Osteoblast (primary cell): ENCODE measurements at places on chromosomes 11 and 22. TPM values are rescaled to one million over a fixed set of nuclear protein-coding genes. Genes with fewer than 3 reads are reported as not detected.

LRRC10B gene
- under 0.01 TPM in 2 replicates for total RNA-seq

DNA sequence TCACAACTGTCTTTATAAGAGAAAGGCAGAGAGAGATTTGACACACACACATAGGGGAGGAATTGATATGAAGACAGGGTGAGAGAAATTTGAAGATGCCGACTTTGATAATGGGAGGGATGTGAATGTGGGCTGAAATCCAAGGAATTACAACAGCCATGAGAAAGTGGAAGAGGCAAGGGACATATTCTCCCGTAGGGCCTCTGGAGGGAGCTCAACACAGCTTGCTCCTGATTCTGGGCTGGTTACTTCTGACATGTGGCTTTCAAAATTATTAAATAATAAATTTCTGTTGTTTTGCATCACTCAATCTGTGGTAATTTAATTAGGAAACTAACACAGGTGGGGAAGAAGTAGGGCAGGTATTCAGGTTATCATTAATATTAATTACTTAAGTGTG is 282.9 kb downstream of the LUZP2 start:
- H3K4me3 ChIP-seq: no peak overlapping the region
- no peak for DNase-seq
- no peaks in the 10 kb centered on the region for H3K27me3 ChIP-seq
- H3K36me3 ChIP-seq: no peaks in the 10 kb centered on the region
- no peaks in the 10 kb centered on the region for H3K4me1 ChIP-seq

- no peaks in the 10 kb centered on the region for H3K27me3 ChIP-seq
- no peak overlapping the region for H3K27ac ChIP-seq
- H3K4me1 ChIP-seq: peaks cover 11% of the 10 kb centered on the region
- DNase-seq: no peak
These were observed 1.4 kb downstream of the LIPT2 start for GRCh38 chr11:74492084-74492483.

DNA sequence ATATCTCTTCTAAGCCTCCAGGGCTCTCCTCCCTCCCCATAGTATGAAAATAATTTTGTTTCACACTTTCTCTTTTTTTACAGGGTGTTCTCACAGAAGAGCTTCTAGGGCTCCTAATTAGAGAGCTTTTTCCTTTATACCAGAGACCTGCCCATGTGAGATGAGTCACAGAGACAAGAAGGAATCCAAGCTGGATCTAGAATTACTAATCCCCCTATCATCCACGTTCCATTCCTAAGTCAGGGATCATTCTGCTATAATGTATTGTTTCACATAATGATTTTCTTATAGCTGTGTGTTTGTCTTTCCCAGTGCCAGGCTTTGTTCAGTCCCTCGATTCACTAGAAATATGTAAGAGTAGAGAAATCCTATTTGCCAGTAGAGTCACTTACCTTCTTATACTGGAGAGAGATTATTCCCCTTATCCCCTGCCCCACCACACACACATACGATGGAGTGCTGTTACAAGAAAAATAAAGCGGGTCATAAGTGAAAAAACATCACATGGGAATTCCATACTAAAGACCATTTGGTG is 778.3 kb upstream of the LRRC4C start:
- no peaks in the 10 kb centered on the region for H3K36me3 ChIP-seq
- H3K4me3 ChIP-seq: no peak overlapping the region
- DNase-seq: no peak
- H3K27ac ChIP-seq: no peak overlapping the region

DNA sequence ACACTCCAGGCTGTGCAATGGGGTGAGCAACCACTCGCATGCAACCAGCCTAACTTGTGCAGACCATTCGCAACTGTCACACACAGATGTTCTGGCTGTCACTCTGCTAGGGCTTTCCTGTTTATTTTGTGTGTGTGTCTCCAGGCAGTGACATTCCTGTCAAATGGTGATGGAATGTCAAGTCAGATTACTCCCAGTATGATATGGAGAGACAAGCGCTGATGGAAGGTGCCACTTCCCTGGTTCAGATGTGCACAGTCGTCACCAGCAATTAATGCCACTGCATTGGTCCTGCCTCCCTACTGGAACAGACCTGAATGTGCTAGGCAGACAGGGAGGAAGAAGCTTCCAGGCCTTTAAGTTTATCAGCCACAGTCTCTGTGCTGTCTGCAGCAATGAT is 442.4 kb upstream of the ISX start:
- H3K27me3 ChIP-seq: no peaks in the 10 kb centered on the region
- no peak overlapping the region for H3K4me3 ChIP-seq

- peaks cover 7% of the 10 kb centered on the region for H3K4me1 ChIP-seq
- H3K36me3 ChIP-seq: peaks cover 60% of the 10 kb centered on the region
- no peak overlapping the region for H3K27ac ChIP-seq
These were observed 26.8 kb upstream of the TEF start for GRCh38 chr22:41354979-41355378.

DNA sequence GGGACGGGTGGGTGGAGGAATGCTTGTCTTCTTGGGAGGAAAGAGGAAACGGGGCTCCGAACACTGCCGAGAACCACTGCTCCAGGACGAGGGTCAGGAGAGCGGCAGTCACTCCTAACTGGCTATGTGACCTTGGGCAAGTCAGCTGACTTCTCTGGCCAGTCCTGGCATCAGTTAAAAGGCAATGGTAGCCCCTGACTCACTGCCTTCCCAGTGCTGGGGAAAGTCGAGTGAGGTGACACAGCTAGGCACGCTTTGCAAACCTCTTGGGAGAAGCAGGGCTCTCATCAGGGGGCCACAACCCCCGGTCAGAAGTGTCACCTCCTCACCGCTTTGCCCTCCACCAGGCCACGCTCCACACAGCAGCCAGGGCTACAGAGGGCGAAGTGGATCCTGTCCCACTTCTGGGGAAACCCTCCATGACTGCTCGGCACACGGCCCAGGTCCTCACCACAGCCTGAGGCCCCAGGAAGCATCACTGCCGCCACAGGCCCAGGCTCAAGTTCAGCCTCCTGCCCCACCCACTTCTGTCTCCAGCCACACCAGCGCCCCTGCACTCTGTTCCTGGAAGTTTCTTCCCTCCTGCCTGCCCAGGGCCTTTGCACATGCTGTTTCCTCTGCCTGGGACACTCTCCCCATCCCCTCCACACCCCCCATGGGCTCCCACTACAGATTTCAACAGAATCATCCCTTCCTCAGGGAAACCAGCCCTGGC is 16.3 kb downstream of the IL2RB start:
- peak; percentile 65 for DNase-seq
- H3K4me1 ChIP-seq: no peaks in the 10 kb centered on the region
- H3K4me3 ChIP-seq: no peak overlapping the region
- H3K27me3 ChIP-seq: no peaks in the 10 kb centered on the region
- H3K27ac ChIP-seq: no peak overlapping the region

DNA sequence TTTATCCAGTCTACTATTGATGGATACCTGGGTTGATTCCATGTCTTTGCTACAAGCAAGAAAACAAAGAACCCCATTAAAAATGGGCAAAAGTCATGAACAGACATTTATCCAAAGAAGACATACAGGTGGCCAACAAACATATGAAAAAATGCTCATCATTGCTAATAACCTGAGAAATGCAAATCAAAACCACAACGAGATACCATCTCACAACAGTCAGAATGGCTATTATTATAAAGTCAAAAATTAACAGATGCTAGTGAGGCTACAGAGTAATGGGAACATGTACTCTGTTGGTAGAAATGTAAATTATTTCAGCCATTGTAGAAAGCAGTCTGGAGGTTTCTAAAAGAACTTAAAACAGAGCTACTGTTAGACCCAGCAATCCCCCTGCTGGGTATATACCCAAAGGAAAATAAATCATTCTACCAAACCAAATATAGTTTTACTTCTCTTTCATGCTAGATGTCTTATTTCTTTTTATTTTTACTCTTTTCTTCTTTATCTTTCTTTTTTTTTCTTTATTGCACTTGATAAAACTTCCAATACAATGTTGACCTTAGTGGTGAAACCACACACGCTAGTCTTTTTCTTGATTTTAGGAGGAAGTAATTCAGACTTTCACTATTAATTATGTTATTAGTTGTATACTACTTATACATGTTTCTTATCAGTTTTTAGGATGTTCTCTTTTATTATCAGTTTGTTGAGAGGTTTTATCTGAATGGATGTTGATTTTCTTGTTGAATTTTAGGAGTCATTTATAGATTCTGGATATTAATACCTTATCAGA is 14.3 kb downstream of the TRIM22 start:
- no peak overlapping the region for H3K4me3 ChIP-seq
- H3K27ac ChIP-seq: no peak overlapping the region
- no peak for DNase-seq

SCN4B gene
- under 0.01 and 0.36 TPM in 2 replicates for total RNA-seq

OTOG gene
- not detected in 2 replicates for total RNA-seq

P2RY2 gene
- total RNA-seq: 0.36 and 0.59 TPM in 2 replicates

DNA sequence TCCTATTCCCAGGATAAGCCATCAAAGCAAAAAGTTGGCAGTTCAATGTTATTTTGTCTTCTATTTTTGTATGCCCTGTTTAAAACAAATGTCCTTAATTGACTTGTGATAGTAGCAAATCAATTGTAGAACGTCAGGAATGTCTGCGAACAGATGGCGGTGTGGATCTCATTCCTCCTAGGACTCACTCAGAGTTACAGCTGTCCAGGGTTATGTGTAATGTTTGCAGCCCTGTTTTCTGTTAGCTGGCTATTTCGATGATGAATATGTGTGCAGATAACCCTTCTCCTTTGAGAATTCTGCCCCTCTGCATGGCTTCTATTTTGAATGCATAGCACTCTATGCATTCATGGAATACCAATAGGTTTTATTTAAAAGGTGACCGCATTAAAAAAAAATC is 1248.0 kb upstream of the CNTN5 start:
- no peak overlapping the region for H3K4me3 ChIP-seq
- DNase-seq: no peak
- H3K4me1 ChIP-seq: no peaks in the 10 kb centered on the region

DNA sequence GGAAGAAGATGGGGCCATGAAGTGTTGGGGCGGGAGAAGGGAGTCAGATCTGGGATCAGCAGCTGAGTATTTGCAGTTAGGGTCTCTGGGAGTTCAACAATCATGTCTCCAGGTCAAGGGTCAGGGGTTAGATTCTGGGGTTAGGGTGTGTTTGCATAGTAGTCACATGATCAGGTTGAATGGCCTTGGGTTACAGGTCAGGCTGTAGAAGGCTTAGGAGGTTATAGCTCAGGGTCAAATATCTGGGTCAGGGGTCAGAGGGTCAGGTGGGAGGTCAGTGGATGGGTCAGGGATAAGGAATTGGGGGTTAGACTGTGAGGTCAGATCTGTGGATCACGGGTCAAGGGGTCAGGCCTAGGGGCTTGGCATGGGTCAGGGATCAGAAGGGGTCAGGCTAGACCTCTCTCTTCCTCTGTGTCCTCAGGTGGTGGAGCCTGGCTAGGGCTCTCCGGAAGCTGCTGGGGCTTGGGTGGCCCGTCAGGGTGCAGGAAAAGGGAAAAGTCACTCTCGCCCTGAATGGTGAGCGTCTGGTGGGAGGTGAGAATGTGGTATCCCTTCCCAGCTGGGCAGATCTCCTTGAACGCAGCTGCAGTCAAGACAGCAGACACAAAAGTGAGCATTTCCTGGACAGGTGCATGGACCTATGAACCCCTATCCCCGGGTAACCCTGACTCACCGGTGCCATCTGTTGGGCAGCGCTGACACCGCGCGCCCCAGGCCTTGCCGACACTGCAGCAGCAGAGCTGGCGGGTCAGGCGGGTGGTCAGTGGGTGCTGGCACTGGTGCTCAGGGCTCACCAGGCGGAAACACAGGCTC is 6.4 kb downstream of the LTBP3 start:
- H3K36me3 ChIP-seq: peaks cover 53% of the 10 kb centered on the region
- DNase-seq: peak; percentile 88
- H3K4me3 ChIP-seq: no peak overlapping the region
- H3K27ac ChIP-seq: no peak overlapping the region

GRCh38 chr22:33829546-33830280 is 90.6 kb downstream of the LARGE1 start:
- H3K27me3 ChIP-seq: no peaks in the 10 kb centered on the region
- no peak overlapping the region for H3K4me3 ChIP-seq
- no peaks in the 10 kb centered on the region for H3K36me3 ChIP-seq
- no peak for DNase-seq
- H3K4me1 ChIP-seq: no peaks in the 10 kb centered on the region

DNA sequence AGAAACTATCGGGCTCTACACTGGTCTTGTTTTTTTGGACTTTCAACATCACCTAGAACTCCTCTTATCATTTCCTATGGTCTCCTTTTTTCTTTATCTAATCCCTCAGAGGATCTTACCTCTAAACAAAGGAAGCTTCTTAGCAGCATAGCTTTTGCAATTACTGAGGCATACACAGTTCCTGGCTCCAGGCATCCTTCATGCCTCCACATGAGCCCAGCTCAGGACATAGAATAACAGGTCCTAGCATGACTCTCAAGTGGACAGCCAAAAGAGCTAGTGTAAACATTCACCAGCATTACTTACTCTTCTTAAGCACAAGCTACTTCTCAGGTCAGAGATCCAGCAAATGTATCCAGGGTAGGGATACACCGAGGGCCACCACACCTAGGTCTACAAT is 17.1 kb downstream of the CFAP300 start:
- no peak overlapping the region for H3K4me3 ChIP-seq
- H3K27ac ChIP-seq: no peak overlapping the region
- H3K36me3 ChIP-seq: peaks cover 7% of the 10 kb centered on the region

KCNK4 gene
- total RNA-seq: 0.29 and 0.36 TPM in 2 replicates

DNA sequence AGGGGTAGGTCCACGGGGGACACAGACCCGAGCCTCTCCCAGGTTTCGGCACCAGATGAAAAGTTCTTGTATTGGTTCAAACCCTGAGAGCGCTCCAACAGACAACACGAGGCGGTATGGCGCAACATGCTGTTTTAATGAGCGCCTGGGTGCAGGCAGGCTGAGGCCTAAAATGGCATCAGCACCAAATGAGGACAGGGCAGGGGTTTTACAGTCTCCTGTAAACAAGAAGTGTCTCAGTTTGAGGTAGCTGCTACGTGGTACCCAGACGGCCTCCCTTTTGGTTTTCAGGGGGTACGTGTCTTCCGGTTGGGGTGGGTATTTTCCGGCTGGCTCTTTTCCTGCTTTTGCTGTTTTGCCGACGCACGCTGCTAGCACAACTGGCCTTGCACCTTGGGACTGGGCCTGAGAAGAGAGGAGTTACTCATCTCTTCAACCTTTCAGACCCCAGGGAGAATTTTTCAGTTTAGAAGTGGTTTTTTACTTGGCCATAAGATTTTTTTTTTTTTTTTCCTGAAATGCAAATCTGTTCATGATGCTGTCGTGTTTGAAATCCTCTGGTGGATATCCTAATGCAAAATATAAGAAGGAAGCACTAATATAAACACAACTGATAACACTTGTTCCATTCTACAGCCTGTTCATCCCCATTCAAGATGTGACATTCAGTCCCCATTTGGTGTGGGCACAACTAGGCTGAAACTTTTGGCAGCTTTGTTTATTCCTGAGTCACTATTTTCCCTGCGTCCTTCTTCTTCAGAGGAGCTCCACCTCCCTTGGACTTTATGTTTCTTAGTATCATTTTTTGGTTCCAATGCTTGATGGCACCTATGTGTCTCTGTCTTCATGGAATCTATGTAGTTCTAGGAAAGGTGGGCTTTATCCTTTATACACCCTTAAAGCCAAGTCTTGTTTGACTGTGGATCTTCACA is 6.5 kb downstream of the PPFIBP2 start:
- no peaks in the 10 kb centered on the region for H3K4me1 ChIP-seq
- no peak overlapping the region for H3K27ac ChIP-seq
- H3K27me3 ChIP-seq: peaks cover 11% of the 10 kb centered on the region
- no peak overlapping the region for H3K4me3 ChIP-seq
- no peaks in the 10 kb centered on the region for H3K36me3 ChIP-seq
- peak; percentile 56 for DNase-seq
